Fibroblast of the aortic adventitia (primary cell): ENCODE measurements at places on chromosomes 5 and 9. TPM values are rescaled to one million over a fixed set of nuclear protein-coding genes. Genes with fewer than 3 reads are reported as not detected.

The SAPCD2 gene
- total RNA-seq: 0.41 and 1.5 TPM in 2 replicates

The EFNA5 gene
- 2.1 and 33.1 TPM in 2 replicates for total RNA-seq

The RNF44 gene
- 3.1 and 4.8 TPM in 2 replicates for total RNA-seq

The NFIB gene
- total RNA-seq: 107 and 111 TPM in 2 replicates

The SLC6A18 gene
- total RNA-seq: not detected in 2 replicates

The MEIKIN gene
- not detected in 2 replicates for total RNA-seq
